DMS79 (cell line): ENCODE measurements at places on chromosomes 11 and 22.

GRCh38 chr11:45246241-45246640 lies 39.9 kb downstream of the SYT13 start:
- no peak for DNase-seq

DNA sequence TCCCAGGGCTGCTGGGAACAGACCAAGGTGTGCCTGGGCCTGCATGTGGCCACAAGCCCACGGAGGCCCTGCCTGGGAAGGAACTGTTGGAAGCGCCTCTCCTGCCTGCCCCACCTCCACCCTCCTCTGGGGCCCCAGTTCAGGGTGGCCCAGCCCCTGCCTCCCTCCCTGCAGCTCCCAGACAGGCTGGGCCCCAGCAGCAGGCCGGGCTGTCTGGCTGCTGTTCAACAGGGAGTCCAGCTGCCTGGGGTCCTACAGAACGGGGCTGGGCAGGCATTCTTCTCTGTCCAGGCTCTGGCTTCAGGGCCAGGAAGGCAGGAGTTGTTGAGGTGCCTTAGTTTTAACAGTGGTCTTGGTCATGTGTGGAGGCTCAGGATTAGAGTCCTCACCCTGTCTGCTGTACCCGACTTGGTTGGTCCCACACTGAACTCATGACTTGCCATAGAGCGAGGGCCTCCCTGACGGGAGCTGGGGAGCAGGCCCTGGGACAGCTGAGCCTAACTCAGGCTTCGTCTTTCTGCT lies 11.8 kb downstream of the PRDM11 start:
- DNase-seq = no peak

DNA sequence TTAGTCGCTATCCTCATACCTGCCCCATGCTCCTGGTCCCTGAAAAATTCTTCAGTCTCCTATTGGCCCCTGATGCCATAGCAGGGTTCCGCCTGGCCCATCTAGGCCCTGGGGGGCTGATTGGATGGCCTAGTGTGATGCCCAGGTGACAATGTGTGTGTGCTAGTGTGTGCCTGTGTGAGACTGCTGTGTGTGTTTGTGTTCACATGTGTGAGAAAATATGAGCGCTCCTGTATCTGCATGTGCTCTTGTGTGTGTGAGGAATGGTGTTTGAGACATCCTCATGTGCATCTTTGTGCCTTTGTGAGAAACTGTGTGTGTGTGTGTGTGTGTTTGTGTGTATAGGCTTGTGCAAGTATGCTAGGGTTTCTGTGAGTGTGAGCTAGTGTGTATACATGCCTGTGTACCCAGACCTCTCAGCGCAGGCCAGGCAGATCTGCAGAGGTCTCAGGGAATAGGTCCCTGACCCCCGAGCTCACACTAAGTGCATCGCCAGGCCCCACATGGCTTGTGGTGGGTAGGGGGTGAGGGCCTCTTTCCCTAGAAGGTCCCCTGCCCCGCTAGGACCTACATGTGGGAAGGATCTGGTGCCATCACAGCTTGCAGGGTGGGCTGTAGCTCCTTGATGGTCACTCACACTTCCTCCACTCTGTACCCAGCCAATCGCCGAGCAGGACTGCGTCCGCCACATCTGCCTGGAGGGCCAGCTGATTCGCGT lies 64.6 kb downstream of the OTOG start:
- no peak for DNase-seq

- no peak for DNase-seq
Observed at GRCh38 chr22:20219667-20220628, 48.2 kb downstream of the RTN4R start.

DNA sequence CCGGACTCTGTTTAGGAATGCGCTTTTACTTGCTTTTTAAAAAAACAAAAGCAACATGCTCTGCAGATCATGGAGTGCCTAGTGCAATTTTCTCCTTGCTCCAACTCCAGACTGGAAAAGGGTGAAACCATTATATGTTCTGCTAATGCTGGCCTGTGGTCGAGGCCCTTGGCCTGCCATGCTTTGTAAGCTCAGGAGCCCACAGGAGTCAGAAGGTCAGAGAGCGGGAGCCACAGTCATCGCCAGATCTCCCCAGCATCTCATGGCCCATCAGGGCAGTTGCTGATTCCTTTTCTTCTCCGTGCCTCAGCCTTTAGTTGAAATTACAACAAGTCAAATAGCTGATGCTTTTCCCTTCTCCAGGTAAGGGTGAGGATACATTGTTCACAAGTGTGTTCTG lies 80.3 kb downstream of the DDIAS start:
- DNase-seq = no peak

- DNase-seq = no peak
Observed at GRCh38 chr22:36151006-36151595, 9.5 kb downstream of the APOL3 start.

DNA sequence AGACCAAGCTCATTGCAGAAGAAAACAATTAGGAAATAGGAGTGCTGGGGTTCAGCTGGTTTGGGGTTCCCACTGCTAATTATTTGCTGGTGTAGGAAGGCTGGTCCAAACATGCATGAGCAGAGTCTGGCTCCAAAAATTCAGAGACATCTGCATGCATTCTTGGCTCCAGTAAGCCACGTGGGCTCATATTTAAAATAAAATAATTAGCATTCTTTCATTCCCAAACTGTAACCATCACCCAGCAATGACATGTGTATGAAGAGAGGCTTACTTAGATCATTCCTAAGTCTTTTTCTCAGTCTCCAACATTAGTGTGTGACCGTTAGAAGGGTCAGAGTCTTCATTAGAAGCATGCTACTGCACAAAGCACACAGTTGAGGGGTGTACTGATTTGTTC lies 58.4 kb downstream of the EFCAB6 start:
- no peak for DNase-seq

DNA sequence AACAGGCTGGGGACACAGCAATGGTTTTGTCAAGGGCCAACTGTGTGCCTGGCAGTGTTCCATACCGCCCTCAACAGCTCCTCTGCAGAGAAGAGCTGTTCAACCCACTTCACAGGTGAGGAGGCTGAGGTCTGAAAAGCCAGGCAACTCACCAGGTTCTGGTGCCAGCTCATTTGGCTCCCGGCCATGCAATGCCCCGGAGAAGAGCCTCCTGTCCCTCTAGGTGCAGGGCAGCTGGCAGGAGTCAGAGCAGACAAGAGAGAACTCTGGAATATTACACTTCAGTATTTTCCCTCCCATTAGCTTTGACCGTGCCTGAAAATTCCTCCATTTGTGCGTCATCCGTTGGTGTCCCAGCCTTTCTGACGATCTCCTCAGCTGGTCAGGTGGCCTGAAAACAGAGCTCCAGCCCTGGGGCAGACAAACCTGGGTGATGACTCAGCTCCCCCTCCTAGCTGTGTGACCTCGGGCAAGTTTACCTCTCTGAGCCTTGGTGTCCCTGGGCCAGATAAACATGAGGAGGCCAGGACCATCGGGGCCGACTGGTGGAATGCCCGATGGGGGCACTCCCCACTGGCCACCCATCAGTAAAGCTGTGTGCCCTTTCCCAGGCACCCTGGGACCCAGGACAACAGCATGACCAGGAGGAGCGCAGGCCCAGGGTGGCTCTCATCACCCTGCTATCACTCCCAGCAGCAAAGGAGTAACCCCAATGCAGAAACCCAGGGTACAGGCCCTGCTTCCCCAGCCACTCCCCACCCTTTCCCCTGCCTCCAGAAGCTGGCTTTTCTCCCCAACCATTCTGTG lies 9.6 kb upstream of the C1QTNF6 start:
- DNase-seq = no peak

- DNase-seq = no peak
Observed at GRCh38 chr22:39306456-39307361, 12.7 kb downstream of the RPL3 start.

DNA sequence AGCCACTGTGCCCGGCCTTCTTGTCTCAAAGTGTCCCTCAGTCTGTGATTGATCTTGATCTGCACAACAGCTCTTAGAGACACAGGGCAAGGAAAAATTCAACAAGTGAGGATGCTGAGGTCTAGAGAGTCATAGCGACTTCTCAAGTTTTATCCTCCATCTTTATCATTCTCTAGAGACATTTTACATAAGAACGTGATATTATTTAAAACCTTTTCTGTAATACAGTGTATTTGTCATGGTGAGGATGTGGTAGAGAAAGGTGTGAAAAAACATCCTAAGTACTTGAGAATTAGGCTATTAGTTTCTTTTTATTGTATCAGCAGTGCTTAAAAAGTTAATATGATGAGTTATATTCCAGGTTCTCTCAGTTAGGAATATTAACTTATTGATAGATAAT lies 50.2 kb downstream of the EMSY start:
- DNase-seq = no peak

GRCh38 chr22:28950617-28951411 lies 67.4 kb downstream of the ZNRF3 start:
- DNase-seq = no peak
